ENCODE measurements at places on chromosomes 3 and 15.

DNA sequence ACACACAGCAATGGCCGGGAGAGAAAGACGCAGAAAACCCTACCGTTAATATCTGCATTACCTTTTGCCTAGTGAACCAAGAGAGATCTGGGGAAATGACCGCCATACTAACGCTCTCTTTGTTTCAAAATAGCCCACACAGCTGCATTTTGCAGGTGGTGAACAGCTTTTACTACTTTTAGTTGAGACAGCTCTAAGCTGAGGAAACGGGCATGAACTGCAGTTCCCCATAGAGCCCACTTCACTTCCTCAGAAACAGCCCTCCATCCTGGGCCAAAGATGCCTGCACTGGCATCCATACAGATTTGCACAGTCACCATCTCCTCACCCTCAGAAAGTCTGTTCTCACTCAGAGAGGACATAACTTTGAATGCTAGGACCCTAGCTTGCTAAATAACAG, 45.0 kb downstream of the ZNF860 start:
- no peak for DNase-seq

DNA sequence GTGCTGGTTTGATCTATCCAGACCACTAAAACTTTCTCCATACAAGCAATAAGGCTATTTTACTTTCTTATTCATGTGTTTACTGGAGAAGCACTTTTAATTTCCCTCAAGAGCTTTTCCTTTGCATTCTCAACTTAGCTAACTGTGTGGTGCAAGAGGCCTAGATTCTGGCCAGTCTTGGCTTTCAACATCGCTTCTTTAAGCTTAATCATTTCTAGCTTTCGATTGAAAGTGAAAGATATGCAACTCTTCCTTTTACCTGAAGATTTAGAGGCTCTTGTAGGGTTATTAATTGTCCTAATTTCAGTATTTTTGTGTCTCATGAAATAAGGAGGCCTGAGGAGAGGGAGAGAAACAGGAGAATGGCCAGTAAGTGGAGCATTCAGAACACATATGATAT, 234.8 kb upstream of the GADL1 start:
- no peak for DNase-seq

DNA sequence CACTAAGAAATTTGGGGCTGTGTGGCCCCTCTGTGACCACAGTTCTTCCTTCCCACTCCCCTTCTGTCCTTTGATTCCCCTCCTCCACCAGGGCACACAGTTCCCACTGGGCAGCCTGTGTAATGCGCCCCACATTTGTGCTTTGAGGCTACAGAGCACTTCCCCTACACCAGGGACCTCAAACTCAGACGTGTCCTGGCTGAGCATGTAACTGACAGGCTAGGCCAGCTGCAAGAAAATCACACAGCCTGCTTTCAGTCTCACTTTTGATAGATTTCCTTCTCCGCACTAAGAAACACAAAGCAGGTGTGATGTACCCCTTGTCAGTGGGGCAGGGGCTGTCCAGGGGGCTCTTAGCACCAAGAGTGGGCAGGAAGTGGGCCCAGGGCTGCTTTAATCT, 29.6 kb downstream of the PRKCD start:
- no peak for DNase-seq

DNA sequence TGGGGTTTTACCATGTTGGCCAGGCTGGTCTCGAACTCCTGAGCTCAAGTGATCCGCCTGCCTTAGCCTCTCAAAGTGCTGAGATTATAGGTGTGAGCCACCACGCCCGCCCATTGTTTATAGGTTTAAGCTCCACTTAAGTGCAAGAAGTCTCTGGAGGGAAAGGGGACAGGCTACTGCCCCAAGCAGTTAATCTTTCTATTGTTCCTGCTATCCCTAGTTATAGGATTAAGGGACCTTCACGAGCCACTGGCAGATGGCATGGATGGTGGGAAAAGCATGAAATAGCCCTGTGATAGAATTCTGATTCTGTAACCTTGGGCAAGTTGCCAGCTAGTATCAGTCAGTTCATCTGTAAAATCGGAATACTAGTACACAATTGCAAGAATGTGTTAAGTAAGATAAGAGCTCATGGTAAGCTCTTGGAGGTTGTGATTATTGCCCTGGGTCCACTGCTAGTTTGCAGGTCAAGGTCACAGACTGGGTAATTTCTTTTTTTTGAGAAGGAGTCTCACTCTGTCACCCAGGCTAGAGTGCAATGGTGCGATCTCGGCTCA, 5.3 kb upstream of the RBPMS2 start:
- no peak for DNase-seq

- no peak for DNase-seq
Observed at GRCh38 chr3:13152826-13153710, 79.8 kb upstream of the IQSEC1 start.

DNA sequence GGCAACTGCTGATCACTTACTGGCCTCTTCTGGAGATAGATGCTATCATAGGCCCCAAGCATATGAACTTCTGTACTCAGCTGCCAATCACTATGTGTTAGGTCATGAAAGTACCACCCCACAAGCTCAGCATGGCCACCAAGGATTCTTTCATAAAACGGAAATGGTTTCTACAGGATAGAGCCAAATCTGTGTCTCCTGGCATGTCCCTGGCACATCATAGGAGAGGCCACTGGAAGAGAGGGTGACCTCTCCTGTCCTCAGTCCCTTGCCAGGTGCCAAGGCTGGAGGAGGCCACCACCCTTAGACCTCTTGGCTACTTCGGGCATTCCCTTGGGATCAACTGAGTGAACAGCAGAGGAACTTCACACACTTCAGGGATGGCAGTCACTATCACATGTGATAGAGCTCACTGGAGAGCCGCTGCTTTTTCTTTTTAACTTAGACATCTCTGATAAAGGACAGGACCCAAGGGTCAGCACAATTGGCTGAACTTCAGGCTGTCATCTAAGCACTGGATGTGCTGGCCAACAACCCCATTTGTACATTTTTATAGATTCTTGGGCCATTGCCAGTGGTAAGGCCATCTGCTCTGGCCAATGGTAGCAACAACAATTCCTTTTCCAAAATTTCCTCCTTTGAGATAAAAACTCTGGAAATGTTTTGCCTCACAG, 425.2 kb downstream of the SQOR start:
- no peak for DNase-seq
